WTC11 (cell line): ENCODE measurements at places on chromosomes 5 and 9. TPM values are rescaled to one million over a fixed set of nuclear protein-coding genes. Genes with fewer than 3 reads are reported as not detected.

ABCA1 gene
- total RNA-seq = 4.6 to 7.8 TPM (median 5.8 TPM) in 3 replicates

LOX gene
- 1.3 to 2.8 TPM (median 2.2 TPM) in 3 replicates for total RNA-seq

CDX1 gene
- 0.09 to 0.14 TPM (median 0.13 TPM) in 3 replicates for total RNA-seq

ADRB2 gene
- 1.1 to 1.3 TPM (median 1.2 TPM) in 3 replicates for total RNA-seq

SPARC gene
- 357 to 418 TPM (median 358 TPM) in 3 replicates for total RNA-seq

SH3PXD2B gene
- total RNA-seq = 52.2 to 64.1 TPM (median 57.4 TPM) in 3 replicates

SMIM33 gene
- not detected in 3 replicates for total RNA-seq

SET gene
- total RNA-seq = 1,083 to 1,129 TPM (median 1,086 TPM) in 3 replicates

RIC1 gene
- total RNA-seq = 17.4 to 18.9 TPM (median 17.8 TPM) in 3 replicates

HARS1 gene
- 51.9 to 55.6 TPM (median 52.5 TPM) in 3 replicates for total RNA-seq

MCCC2 gene
- 65.0 to 65.9 TPM (median 65.4 TPM) in 3 replicates for total RNA-seq

SOHLH1 gene
- not detected in 3 replicates for total RNA-seq

BARHL1 gene
- 0.15 to 0.16 TPM in 2 of 3 replicates, not detected in the other for total RNA-seq

DNA sequence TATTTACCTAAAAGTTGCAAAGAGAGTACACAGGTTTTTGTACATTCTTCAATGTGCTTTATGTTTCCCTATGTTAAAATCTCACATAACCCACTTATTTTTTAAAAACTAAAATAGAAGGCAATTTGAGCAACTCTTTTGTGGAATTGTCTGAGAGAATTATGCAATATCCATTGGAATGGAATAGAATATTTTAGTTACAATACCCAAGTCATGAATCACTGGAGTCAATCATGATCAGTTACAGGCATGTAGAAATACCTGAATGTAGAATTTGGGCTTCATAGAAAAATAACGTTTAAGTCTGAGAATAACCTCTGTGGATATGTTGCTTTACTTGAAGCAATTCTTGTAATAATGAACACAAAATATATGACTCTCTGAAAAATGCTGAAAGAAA, 143.3 kb downstream of the FGF10 start:
- H3K4me1 ChIP-seq = peaks cover 15% of the 10 kb centered on the region
- no peaks in the 10 kb centered on the region for H3K27me3 ChIP-seq
- H3K36me3 ChIP-seq = peaks cover 6% of the 10 kb centered on the region
- H3K4me3 ChIP-seq = no peak overlapping the region
- DNase-seq = no peak

GRCh38 chr5:52727576-52727975, 60.1 kb upstream of the ITGA1 start:
- peaks cover 13% of the 10 kb centered on the region for H3K36me3 ChIP-seq
- H3K4me3 ChIP-seq = no peak overlapping the region
- H3K4me1 ChIP-seq = peaks cover 4% of the 10 kb centered on the region
- no peaks in the 10 kb centered on the region for H3K27me3 ChIP-seq

DNA sequence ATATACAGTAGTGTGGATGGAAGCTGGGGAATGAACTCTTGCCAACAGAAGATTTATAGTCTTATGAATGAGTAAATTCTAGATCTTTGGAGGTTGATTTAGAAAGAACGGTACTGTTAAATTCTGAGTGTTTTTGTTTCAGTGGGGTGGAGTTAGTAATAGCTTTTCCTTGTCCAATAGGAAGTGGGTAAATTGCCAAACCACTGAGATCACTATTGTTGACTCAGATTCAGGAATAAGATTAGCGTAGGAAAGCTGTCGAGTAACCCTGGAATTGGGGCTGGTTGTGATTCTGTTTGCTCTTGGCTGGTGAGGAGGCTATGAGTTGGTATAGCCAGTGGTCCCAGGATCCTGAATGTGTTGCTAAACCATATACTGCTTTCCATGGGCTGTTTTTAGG, 155.6 kb downstream of the ARHGAP26 start:
- H3K4me1 ChIP-seq = peaks cover 14% of the 10 kb centered on the region
- peaks cover 4% of the 10 kb centered on the region; the same call in 1 of the 2 replicates for H3K36me3 ChIP-seq
- H3K27me3 ChIP-seq = no peaks in the 10 kb centered on the region
- DNase-seq = no peak
- H3K27ac ChIP-seq = no peak overlapping the region

GRCh38 chr9:32625320-32625719, 10.1 kb downstream of the TAF1L start:
- H3K4me3 ChIP-seq = no peak overlapping the region
- DNase-seq = no peak
- no peaks in the 10 kb centered on the region for H3K36me3 ChIP-seq
- H3K27me3 ChIP-seq = no peaks in the 10 kb centered on the region; the same call in 1 of the 2 replicates
- H3K4me1 ChIP-seq = no peaks in the 10 kb centered on the region
- H3K27ac ChIP-seq = no peak overlapping the region

DNA sequence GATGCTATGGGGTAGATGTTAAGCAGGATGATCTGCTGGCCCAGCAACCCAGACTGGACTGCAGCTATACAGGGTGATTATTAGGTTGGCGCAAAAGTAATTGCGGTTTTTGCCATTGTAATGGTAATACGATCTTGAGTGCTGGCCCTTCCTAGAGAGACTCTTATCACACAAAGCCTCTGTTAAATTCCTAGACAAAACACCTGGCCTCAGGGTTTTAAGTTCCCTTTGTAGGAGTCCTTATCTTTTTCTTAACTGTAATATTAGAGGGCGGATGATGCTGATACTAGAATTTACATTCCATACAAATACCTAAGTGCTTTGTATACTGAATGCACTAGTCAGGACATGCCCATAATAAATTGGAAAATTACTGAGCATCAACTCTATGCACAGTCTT, 222.2 kb downstream of the NDUFS4 start:
- H3K27ac ChIP-seq = no peak overlapping the region
- no peaks in the 10 kb centered on the region; the same call in 1 of the 2 replicates for H3K27me3 ChIP-seq
- H3K4me1 ChIP-seq = peaks cover 27% of the 10 kb centered on the region
- peaks cover under 1% of the 10 kb centered on the region; the same call in 1 of the 2 replicates for H3K36me3 ChIP-seq

DNA sequence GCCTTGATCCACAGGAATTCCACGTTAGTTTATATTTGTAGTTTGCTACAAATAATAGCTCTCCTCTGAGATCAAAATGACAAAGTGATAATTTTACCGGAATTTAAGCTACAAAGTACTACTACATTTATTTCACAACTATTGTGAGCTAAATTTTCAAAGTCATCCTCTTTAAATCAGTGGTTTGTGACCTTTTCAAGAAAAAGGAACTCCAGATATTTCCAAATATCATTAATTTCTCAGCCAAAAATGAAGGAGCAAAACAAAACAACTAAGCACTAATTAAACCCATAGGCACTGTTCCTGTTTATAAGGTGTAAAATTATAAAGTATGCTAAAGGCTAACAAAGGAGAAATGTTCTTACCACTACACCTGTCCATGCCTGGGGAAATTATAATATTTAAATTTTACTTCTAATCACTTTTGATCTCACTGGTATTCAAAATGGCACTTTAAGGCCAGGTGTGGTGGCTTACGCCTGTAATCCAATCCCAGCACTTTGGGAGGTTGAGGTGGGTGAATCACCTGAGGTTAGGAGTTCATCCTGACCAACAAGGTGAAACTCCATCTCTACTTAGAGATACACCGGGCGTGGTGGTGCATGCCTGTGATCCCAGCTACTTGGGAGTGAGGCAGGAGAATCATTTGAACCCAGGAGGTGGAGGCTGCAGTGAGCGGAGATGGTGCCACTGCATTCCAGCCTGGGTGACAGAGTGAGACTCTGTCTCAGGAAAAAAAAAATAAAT, 77.5 kb downstream of the CEMIP2 start:
- H3K36me3 ChIP-seq = peaks cover 59% of the 10 kb centered on the region
- no peak for DNase-seq
- H3K27ac ChIP-seq = no peak overlapping the region

DNA sequence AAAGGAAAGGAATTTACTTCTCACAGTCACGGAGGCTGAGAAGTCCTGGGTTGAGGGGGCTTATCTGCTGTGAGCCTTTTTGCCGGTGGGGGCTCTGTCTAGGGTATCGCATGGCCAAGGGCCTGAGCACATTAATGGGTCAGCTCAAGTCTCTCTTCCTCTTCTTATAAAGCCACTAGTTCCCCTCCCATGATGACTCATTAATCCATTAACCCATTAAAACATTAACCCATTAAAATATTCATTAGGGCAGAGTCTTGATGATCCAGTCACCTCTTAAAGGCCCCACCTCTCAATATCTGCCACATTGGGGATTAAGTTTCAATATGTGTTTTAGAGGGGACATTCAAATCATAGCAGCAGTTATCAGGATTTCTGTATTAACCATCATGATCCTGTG, 406.3 kb downstream of the SPOCK1 start:
- H3K4me1 ChIP-seq = peaks cover 46% of the 10 kb centered on the region
- DNase-seq = no peak
- H3K27me3 ChIP-seq = no peaks in the 10 kb centered on the region
- H3K4me3 ChIP-seq = no peak overlapping the region

- no peak for DNase-seq
- H3K27ac ChIP-seq = peak overlapping the region; percentile 99
- peaks cover 87% of the 10 kb centered on the region for H3K4me1 ChIP-seq
- H3K36me3 ChIP-seq = no peaks in the 10 kb centered on the region
- no peaks in the 10 kb centered on the region for H3K27me3 ChIP-seq
These were observed 159.6 kb downstream of the BNC2 start for GRCh38 chr9:16710888-16711287.

DNA sequence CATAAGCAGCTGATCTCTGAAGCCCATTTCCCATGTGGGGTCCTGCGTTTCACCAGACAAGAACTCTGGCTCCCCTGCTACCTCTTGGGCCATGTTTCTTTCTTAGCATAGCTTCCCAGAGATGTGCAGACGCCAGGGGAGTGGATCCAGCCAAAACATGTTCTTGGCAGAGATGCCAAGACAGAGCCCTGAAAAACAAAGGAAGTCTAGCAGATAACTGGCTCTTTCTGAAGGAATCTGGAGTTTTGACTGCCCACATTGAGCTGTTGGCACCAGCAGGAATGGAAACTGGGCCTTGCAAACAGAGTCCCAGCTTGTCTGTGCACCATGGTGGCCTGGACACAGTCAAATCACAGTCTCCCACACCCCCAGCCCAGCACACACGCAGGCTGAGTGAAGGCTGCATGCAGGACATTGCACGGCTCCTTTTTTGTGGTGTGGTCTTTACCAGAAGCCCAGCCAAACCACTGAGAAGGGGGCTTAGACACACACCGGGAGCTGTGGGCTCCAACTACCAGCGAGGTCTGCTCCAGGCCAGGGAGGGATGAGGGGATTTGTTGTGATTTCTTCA, 114.7 kb downstream of the SNX18 start:
- H3K4me3 ChIP-seq = no peak overlapping the region
- H3K36me3 ChIP-seq = no peaks in the 10 kb centered on the region
- DNase-seq = no peak
- H3K4me1 ChIP-seq = 0 out of 2 replicates have a peak, but pooled peaks cover 3% of the 10 kb centered on the region
- no peak overlapping the region for H3K27ac ChIP-seq
- H3K27me3 ChIP-seq = no peaks in the 10 kb centered on the region

GRCh38 chr9:136533775-136534157, 12.1 kb downstream of the NOTCH1 start:
- H3K36me3 ChIP-seq = peaks cover 4% of the 10 kb centered on the region
- H3K4me3 ChIP-seq = no peak overlapping the region
- H3K27ac ChIP-seq = peak overlapping the region; percentile 74; the same call in 1 of the 2 replicates
- no peak for DNase-seq
- no peaks in the 10 kb centered on the region for H3K27me3 ChIP-seq

- no peak overlapping the region for H3K27ac ChIP-seq
- no peak for DNase-seq
- H3K4me3 ChIP-seq = no peak overlapping the region
- peaks cover 46% of the 10 kb centered on the region for H3K36me3 ChIP-seq
- H3K27me3 ChIP-seq = peaks cover 30% of the 10 kb centered on the region
- no peaks in the 10 kb centered on the region for H3K4me1 ChIP-seq
These were observed 37.2 kb upstream of the NRARP start for GRCh38 chr9:137339045-137339907.

- H3K4me1 ChIP-seq = peaks cover 38% of the 10 kb centered on the region
- H3K27me3 ChIP-seq = no peaks in the 10 kb centered on the region
- H3K4me3 ChIP-seq = no peak overlapping the region
- DNase-seq = no peak
- H3K36me3 ChIP-seq = peaks cover 41% of the 10 kb centered on the region
These were observed 119.1 kb downstream of the DPYSL3 start for GRCh38 chr5:147390654-147391225.

GRCh38 chr9:33260372-33260771, 4.1 kb downstream of the BAG1 start:
- H3K4me3 ChIP-seq = no peak overlapping the region
- peaks cover 9% of the 10 kb centered on the region for H3K4me1 ChIP-seq
- H3K36me3 ChIP-seq = peaks cover 59% of the 10 kb centered on the region
- H3K27me3 ChIP-seq = no peaks in the 10 kb centered on the region

DNA sequence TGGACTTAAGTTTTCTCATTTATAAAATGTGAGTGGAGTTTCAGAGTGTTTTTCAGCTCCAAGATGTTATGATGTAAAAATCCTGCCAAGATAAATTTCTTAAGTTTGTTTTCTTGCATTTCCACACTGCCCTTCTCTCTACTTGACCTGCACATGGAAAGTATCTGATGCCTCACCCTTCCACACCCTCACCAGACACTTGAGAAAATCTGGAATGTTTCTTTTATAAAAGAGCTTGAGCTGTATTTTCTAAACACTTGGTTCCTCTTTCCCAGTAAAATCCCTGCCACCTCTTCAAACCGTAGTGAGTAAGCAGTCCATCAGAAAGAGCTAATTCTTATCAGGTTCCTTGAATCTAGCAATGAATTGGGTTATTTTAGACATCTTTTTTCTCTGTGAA, 42.9 kb downstream of the FOXD1 start:
- H3K27ac ChIP-seq = no peak overlapping the region
- no peak for DNase-seq
- H3K36me3 ChIP-seq = no peaks in the 10 kb centered on the region
- no peak overlapping the region for H3K4me3 ChIP-seq

DNA sequence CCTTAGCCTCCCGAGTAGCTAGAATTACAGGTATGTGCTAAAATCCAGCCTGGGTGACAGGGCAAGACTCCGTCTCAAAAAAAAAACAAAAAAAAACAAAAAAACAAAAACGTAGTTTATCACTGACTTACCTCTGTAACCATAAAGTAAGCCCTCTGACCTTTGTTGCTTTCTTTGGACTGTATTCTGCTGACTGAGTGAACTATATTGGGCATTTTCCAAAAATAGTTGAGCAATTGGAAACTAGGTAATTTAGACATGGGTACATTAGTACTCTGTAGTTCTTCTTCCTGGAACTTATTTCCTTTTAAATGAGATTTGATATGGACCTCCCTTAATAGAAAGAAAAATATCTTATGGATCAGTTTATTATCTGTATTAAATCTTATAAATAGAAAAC, 66.6 kb downstream of the ANKHD1 start:
- H3K27ac ChIP-seq = no peak overlapping the region
- H3K4me1 ChIP-seq = no peaks in the 10 kb centered on the region
- H3K27me3 ChIP-seq = no peaks in the 10 kb centered on the region
- peaks cover 8% of the 10 kb centered on the region for H3K36me3 ChIP-seq
- no peak overlapping the region for H3K4me3 ChIP-seq

DNA sequence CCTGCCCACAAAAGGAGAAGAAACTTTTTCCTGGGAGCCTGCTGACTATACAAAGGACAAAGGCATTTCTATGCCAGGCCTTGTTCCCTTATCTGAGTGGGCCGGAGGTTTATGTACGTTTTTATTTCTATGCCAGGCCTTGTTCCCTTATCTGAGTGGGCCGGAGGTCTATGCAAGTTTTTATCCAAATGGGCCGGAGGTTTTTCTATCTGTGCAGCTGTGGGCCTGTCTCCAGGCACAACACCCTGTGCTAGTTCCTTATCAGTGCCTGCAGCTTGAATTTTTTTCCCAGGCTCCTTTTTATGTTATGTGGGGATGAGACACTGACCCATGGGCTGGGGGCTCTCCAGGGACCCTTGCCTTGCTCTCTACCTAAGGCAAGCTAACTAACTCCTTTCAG, 5.5 kb downstream of the SLC25A2 start:
- H3K36me3 ChIP-seq = no peaks in the 10 kb centered on the region
- H3K27me3 ChIP-seq = no peaks in the 10 kb centered on the region
- no peak overlapping the region for H3K27ac ChIP-seq

- H3K36me3 ChIP-seq = no peaks in the 10 kb centered on the region
- DNase-seq = no peak
- H3K27ac ChIP-seq = peak overlapping the region; percentile 95; the same call in 1 of the 2 replicates
- peak overlapping the region; percentile 98 for H3K4me3 ChIP-seq
These were observed 628 bp downstream of the ATOSB start for GRCh38 chr9:35114840-35115628.
